A549 (cell line): ENCODE measurements at places on chromosomes 1 and 21. TPM values are rescaled to one million over a fixed set of nuclear protein-coding genes. Genes with fewer than 3 reads are reported as not detected.

DNA sequence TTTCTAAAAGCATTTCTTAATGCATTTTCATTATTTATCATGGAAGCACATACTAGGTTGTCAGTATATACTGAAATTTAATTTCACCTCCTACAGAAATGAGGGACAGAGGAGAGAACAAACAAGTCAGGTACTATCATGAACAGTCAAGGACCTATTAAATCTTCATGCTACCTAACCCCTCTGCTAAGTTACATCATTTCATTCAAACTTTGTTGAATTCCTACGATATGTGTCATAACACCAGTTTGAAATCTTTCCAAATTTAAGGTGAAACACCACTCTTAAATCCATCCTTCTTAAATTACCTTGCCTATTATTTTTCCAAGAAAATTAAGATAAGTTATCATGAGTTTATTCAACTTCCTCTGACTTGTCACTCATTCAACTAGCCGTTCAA, 78.9 kb downstream of the DENND1B start:
- peak; percentile 4 for DNase-seq

- no peak for DNase-seq
Measured at GRCh38 chr1:232300466-232300865, 329.5 kb downstream of the SIPA1L2 start.

- no peak for DNase-seq
Measured at GRCh38 chr1:115714572-115715141, 53.9 kb downstream of the CASQ2 start.

DNA sequence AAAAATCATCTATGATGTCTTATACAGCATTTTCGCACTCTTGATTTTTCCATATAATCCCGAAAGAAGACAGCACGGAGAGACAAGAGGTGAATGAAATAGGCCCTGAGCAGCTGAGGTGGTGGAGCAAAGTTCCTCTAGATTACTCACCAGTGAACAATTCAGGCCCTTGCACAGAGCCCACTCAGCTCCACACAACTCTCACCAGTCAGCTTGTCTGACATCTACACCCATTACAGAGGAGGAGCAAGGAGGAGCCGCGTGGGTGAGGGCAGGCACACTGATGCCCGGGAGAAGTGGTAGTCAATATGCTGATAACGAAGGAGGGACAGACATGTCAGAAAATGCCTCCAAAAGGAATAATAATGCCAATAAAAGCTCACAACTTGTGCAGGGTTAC, 59.9 kb downstream of the DNM3 start:
- no peak for DNase-seq

GRCh38 chr1:197972406-197972805, 55.2 kb downstream of the LHX9 start:
- DNase-seq, result no peak

DNA sequence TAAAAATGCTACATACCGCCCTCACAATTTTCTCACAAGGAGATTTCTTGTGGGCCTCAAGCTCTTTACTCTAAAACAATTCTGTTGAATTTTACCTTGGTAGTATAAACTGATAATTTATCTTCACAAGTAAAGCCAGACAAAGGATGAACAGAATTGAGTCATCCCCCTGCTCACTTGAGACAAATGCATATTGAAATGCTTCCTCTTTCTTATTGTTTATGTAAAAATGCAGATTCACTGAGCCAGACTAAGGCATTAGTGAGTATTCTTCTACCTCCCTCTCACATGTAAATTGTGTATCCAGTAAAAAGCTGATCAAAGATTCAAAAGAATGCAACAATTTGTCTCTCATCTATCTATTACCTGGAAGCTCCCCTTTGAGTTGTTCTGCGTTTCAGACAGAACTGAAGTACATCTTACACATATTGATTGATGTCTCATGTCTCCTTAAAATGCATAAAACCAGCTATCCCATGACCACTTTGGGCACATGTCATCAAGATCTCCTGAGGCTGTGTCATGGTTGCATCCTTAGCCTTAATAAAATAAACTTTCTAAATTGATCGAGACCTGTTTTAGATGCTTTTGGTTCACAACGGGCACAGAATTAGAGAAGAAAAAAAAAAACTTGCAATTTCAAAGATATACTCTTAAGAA, 743.1 kb upstream of the B3GALT2 start:
- DNase-seq, result no peak

DNA sequence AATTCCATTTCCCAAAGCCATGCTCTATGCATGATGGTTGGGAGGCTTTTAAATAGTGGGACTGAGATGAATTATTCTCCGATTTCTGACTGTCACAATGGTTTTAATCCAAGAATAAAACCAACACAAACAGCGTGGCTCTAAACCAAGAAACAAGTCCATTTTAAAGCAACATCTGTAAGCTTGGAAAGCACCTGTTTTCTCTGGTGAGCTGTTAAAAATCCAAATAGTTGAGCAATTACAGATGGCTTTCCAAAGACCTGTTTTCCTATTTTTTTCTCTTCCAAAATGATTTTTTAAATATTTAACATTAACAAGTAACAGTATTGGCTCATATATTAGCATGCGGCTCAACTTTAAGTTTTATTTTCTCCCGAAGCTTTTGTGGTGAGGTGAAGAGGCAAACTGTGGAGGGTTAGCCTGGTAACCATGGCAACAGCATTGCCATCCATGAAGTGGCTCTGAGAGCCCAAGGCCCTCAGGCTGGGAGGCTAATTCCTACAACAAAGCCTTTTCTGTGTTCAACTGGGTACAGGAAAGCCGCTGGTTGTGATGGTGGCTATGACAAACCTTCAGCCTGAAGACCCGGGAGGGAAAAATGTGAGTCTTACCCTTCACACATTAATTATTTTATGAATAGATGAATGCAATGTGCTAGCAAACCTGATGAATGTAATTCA, 56.7 kb upstream of the B3GALT5 start:
- DNase-seq, result no peak

S100A14 gene
- 0.16 to 0.21 TPM (median 0.21 TPM) in 3 replicates for polyA plus RNA-seq
